Epithelial cell of umbilical artery (primary cell): ENCODE measurements at places on chromosomes 16 and 17. TPM values are rescaled to one million over a fixed set of nuclear protein-coding genes. Genes with fewer than 3 reads are reported as not detected.

The ABCC3 gene
- total RNA-seq, result 1.6 and 3.3 TPM in 2 replicates

The KRTAP3-2 gene
- not detected in 2 replicates for total RNA-seq

The TMUB2 gene
- 19.5 and 21.1 TPM in 2 replicates for total RNA-seq

The EVI2A gene
- total RNA-seq, result 0.61 and 1.3 TPM in 2 replicates

The RASD1 gene
- 1.4 and 6.8 TPM in 2 replicates for total RNA-seq

The HBQ1 gene
- 0.61 and 3.9 TPM in 2 replicates for total RNA-seq

The GP1BA gene
- not detected in 2 replicates for total RNA-seq

The KRT36 gene
- not detected in 2 replicates for total RNA-seq

The OR1A1 gene
- not detected in 2 replicates for total RNA-seq

The MAF gene
- under 0.01 and 0.61 TPM in 2 replicates for total RNA-seq

The FASN gene
- total RNA-seq, result 49.1 and 83.8 TPM in 2 replicates

The YWHAE gene
- 665 and 732 TPM in 2 replicates for total RNA-seq

The ZSCAN10 gene
- total RNA-seq, result not detected in 2 replicates

The MMP15 gene
- 4.4 and 4.9 TPM in 2 replicates for total RNA-seq

The C16orf89 gene
- not detected in 2 replicates for total RNA-seq

The CCL1 gene
- total RNA-seq, result 1.5 TPM in 1 of 2 replicates, not detected in the other

The ADAM11 gene
- total RNA-seq, result under 0.01 and 0.15 TPM in 2 replicates

The ADAD2 gene
- not detected in 2 replicates for total RNA-seq

The NEUROD2 gene
- total RNA-seq, result not detected in 2 replicates

The SULT1A4 gene
- total RNA-seq, result 3.6 and 15.7 TPM in 2 replicates

The TNK1 gene
- total RNA-seq, result 0.91 TPM in 1 of 2 replicates, not detected in the other

The C16orf96 gene
- total RNA-seq, result not detected in 2 replicates

The TP53TG3F gene
- not detected in 2 replicates for total RNA-seq

The TMEM106A gene
- total RNA-seq, result 1.9 and 2.9 TPM in 2 replicates

The TNFRSF17 gene
- not detected in 2 replicates for total RNA-seq

The CIITA gene
- 0.15 TPM in 1 of 2 replicates, not detected in the other for total RNA-seq

The KRT32 gene
- total RNA-seq, result not detected in 2 replicates

The PTX4 gene
- not detected in 2 replicates for total RNA-seq

The TBC1D3B gene
- total RNA-seq, result 0.97 and 1.4 TPM in 2 replicates

The GRAPL gene
- 7.0 and 8.4 TPM in 2 replicates for total RNA-seq

The OR1G1 gene
- not detected in 2 replicates for total RNA-seq

The ZNF768 gene
- total RNA-seq, result 16.6 and 17.8 TPM in 2 replicates

The DOC2B gene
- total RNA-seq, result 0.15 TPM in 1 of 2 replicates, not detected in the other

The QPRT gene
- total RNA-seq, result 0.32 and 1.4 TPM in 2 replicates

The PPP1R9B gene
- total RNA-seq, result 26.3 and 47.0 TPM in 2 replicates

The VAT1L gene
- 0.97 and 3.6 TPM in 2 replicates for total RNA-seq

The ATXN7L3 gene
- total RNA-seq, result 38.3 and 49.5 TPM in 2 replicates

The RAP1GAP2 gene
- total RNA-seq, result 0.15 and 0.65 TPM in 2 replicates

The SPATA32 gene
- total RNA-seq, result not detected in 2 replicates

The PRAC2 gene
- total RNA-seq, result not detected in 2 replicates

The STX1B gene
- under 0.01 TPM in 2 replicates for total RNA-seq

The VTN gene
- total RNA-seq, result under 0.01 and 0.30 TPM in 2 replicates

The IGSF6 gene
- not detected in 2 replicates for total RNA-seq

The HS3ST2 gene
- under 0.01 TPM in 1 of 2 replicates, not detected in the other for total RNA-seq

The ZNF830 gene
- total RNA-seq, result 16.9 and 19.8 TPM in 2 replicates

The IL17C gene
- total RNA-seq, result not detected in 2 replicates

The CCL17 gene
- not detected in 2 replicates for total RNA-seq

The SDK2 gene
- total RNA-seq, result not detected in 2 replicates
